Astrocyte of the hippocampus (primary cell): ENCODE measurements at places on chromosomes 3 and 15.

GRCh38 chr3:41498847-41499246 is 299.5 kb downstream of the CTNNB1 start:
- DNase-seq: no peak

- DNase-seq: no peak
These were observed 9.7 kb upstream of the MAP3K13 start for GRCh38 chr3:185353225-185353624.

GRCh38 chr3:151282921-151283320 is 4.6 kb upstream of the P2RY14 start:
- DNase-seq: peak; percentile 70

GRCh38 chr3:73513260-73513659 is 111.5 kb downstream of the PDZRN3 start:
- DNase-seq: no peak

GRCh38 chr15:97153356-97153965 is 807.0 kb upstream of the ARRDC4 start:
- DNase-seq: no peak

DNA sequence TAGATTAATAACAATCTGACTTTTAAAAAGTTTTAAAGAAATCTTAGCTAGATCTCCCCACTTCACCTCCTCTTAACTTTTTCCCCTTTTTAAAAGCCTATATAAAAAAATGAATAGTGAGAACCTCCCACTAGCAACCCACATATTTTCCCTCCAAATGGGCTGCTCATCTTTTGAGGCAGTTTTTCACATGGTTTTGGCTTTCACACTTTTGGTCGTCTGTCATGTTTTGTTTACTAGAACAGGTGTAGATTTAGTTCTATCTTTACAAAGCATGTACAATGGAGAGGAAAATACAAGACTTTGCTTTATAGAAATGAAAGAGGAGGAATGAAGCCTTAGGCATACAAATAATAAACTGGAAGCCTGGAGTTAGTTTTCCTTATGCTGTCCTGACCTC is 126.7 kb upstream of the EOMES start:
- no peak for DNase-seq

DNA sequence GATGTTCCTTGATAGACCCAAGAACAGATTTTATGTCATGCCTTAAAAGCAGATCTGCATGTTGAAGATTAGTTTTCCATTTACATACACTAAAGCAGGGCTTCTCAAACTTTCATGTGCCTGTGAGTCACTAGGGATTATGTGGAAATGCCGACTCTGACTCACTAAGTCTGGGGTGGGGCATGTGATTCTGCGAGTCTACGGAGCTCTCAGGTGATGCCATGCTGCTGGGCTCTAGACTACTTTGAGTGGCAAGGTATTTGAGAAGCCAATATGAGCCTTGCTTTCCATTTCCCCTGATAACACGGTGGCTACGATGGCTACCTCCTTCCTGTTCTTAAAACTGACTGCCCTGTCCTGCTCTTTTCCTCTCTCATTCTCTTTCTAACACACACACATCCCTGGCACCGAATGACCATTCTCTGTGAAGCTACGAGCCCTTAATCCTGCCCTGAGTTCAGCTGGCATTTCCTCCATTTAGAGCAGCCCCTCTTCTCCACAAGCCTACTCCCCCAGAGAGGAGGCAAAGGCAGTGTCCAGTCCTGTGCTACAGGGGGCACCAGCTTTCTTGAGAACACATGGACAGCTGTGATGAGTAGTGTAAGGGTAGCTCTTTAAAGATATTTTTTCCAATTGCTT is 39.7 kb upstream of the PYGO1 start:
- peak; percentile 92 for DNase-seq

- DNase-seq: no peak
These were observed 326.1 kb upstream of the ROPN1 start for GRCh38 chr3:124318014-124318413.

GRCh38 chr3:195511136-195511535 is 32.0 kb downstream of the PPP1R2 start:
- no peak for DNase-seq
